ENCODE measurements at places on chromosomes 1 and 21.

DNA sequence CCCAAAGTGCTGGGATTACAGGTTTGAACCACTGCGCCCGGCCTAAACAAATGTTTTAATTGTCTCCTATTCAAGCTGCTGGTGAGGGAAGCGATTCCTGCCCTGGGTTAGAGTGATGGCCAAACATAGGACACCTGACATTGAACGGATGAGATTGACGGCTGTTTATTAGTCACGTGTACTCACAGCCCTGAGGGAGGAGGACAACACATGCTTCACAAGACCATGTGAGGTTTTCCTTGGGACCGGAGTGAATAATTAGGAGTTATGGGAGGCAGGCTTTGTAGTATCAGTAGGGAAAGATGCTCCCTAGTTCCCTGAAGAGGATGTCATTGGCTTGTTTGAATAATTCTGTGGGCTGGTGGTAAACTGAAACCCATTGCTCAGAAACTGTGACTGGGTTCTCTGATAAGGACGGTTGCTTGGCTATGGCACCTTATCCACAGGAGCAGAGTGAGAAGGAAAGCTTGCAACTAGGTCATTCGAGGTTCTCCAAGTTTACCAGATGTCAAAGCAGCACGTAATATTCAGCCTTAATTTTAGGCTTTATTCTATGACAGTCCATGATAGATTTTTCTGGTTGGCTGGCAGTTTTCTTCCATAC is 245.8 kb downstream of the PLA2G4A start:
- peaks cover 2% of the 10 kb centered on the region for H3K4me1 ChIP-seq
- no peaks in the 10 kb centered on the region for H3K27me3 ChIP-seq
- peak overlapping the region; percentile 10 for H3K27ac ChIP-seq
- no peak overlapping the region for H3K4me3 ChIP-seq
- no peak for DNase-seq
- peaks cover 7% of the 10 kb centered on the region for H3K36me3 ChIP-seq

GRCh38 chr1:32786856-32787255 is 30.3 kb downstream of the YARS1 start:
- H3K27me3 ChIP-seq, result no peaks in the 10 kb centered on the region
- peaks cover 43% of the 10 kb centered on the region for H3K36me3 ChIP-seq
- H3K4me1 ChIP-seq, result peaks cover 5% of the 10 kb centered on the region
- H3K4me3 ChIP-seq, result no peak overlapping the region
- H3K27ac ChIP-seq, result no peak overlapping the region
- DNase-seq, result no peak

DNA sequence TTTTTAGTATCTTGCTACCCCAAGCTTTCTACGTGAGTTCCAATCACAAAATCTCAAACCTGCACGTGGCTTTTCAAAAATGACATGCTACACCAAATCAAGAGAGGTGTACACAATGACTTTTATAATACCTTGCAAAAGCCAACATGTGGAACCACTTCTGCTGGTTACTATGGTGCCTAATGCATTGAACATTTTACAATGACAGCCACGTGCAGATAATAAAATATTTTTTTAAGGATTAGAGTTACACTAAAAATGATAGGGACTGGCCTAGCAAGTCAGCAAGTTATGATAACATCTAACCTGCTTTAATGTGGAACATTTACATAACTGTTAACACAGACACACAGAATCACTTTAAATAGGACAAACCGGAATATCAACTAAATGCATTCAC is 30.2 kb downstream of the EYA3 start:
- H3K36me3 ChIP-seq, result peaks cover 24% of the 10 kb centered on the region
- no peak for DNase-seq
- H3K4me3 ChIP-seq, result no peak overlapping the region

DNA sequence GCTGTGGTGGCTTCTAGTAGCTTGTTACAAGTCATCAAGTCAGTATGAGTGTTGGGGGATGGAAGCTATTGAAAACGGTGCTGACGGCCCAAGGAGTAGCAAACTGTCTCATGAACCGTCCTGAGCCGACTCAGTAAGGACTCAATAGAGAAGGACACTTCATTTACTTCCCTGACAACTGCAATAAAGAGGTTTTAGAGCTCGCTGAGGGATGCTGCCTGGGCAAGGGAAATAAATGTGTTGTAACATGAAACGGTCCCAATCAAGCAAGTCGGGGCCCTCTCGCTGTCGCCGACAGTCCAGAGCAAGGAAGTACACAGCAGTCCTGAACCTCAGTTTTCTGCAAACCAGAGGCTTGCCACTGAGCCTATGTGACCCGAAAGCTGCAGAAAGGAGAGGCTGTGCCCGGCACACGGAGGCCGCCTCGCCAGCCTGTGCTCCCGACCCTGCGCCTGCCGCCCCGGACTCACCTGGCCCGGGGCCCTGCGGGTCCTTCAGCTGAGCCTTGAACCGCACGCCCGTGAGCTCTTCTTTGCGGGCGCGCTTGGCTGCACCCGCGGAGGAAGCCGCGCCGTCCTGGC is 423 bp downstream of the URB1 start:
- peak overlapping the region; percentile 86 for H3K4me3 ChIP-seq
- peaks cover 29% of the 10 kb centered on the region for H3K36me3 ChIP-seq
- no peak for DNase-seq
- peaks cover 49% of the 10 kb centered on the region for H3K4me1 ChIP-seq
- H3K27me3 ChIP-seq, result peaks cover 3% of the 10 kb centered on the region

DNA sequence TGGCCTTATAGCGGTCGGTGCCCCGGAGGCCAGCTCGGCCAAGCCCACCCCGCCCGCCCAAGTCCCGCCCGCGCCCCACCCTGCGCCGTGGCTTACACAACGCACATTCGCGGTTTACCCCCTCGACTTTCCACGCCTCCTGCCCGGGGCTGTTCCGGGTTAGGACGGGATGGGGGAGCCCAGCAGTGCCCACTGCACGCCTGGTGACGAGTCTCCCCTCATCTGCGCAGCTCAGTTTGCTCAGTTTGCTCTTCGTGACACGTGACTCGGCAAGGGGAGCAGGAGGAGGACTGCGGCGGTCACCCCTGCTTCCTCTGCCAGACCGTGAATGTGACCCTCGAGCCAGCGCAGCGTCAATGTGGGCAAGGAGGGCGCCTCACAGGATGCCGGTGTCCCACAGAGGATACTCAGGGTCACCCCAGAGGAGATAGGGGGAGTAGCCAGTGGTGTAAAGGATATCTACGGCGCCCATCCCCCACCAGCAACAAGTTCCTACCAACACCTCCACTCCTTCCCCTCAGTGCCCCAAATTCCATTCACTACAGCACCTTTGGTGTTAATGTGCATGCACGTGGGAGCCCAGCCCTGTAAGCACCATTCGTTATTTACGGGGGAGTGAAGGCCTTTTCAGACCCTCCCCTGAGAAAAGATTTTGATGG is 350 bp upstream of the S100A6 start:
- peak overlapping the region; percentile 95 for H3K4me3 ChIP-seq
- DNase-seq, result peak; percentile 89
- H3K27ac ChIP-seq, result peak overlapping the region; percentile 98

Measured in activated CD8-positive, alpha-beta T cell treated with anti-CD3 and anti-CD28 coated beads for 36 hours (primary cell).